ENCODE measurements at places on chromosomes 6 and 20.
A peak's percentile ranks its signal among the peaks of the same experiment; 100 is the strongest.

DNA sequence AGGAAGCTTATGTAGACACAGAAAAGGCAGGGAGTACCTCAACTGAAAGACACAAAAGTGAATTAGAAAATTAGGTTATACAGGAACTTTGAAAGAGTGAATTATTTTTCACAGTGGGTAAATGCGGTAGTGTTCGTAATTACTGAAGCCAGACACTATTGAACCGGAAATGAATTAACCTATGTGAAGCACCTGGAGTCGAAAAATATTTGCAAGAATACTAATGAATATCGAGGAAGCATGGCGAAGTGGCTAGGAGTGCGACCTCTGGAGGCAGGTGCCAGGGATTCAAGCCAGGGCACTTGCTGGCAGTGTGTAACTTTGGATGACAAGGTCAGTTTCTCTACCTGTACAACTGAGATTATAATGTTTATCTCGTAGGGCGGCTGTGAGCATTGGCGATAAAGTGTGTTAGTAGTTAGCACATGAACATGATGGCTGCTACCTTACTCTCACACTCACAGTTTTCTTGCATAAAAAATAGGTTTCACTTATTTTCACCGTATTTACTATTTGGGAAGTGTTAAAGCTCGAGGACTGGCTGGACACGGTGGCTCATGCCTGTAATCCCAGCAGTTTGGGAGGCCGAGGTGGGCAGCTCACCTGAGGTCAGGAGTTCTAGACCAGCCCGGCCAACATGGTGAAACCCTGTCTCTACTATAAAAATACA, 567 bp upstream of the SLC18B1 start:
- DNase-seq = peak; percentile 40

DNA sequence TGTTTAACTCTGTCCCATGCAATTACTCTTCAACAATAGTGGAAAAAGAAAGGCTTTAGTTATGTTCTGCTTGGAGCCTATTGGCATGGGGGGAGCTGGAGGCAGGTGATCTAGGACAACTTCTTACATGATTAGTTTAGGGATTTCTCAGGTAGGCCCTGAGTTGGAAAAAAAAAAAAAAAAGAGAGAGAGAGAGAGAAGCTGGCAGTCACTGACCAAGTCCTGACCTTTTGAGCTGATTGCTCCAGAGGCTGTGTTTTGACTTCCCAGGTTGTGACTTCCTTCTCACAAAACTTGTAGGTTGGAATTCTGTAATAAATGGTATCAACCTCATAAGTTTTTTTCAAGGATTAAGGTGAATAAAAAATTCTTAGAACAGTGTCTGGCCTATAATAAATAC, 7.8 kb downstream of the C6orf141 start:
- no peak for DNase-seq

DNA sequence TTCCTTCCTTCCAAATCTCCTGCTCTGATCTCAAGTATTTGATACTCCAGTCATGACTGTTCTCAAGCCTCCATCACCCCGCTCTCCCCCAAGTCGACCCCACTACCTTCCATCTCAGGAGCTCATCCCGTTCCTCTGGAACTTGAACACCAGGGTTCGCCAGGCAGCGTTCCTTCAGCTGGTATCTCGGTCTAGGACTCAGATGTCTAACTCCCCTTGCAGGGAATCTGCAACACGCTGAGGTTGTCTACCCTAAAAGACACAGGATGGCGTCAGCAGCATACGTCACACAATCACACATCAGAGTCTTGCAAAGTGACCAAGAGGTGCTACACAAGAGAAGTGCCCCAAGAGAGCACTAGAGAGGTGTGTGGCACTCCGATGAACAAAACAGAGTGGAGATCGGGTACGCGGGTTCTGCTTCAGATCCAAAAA, 706 bp downstream of the ZNF184 start:
- peak; percentile 56 for DNase-seq

GRCh38 chr20:37789408-37789807, 95.6 kb downstream of the CTNNBL1 start:
- no peak for DNase-seq

DNA sequence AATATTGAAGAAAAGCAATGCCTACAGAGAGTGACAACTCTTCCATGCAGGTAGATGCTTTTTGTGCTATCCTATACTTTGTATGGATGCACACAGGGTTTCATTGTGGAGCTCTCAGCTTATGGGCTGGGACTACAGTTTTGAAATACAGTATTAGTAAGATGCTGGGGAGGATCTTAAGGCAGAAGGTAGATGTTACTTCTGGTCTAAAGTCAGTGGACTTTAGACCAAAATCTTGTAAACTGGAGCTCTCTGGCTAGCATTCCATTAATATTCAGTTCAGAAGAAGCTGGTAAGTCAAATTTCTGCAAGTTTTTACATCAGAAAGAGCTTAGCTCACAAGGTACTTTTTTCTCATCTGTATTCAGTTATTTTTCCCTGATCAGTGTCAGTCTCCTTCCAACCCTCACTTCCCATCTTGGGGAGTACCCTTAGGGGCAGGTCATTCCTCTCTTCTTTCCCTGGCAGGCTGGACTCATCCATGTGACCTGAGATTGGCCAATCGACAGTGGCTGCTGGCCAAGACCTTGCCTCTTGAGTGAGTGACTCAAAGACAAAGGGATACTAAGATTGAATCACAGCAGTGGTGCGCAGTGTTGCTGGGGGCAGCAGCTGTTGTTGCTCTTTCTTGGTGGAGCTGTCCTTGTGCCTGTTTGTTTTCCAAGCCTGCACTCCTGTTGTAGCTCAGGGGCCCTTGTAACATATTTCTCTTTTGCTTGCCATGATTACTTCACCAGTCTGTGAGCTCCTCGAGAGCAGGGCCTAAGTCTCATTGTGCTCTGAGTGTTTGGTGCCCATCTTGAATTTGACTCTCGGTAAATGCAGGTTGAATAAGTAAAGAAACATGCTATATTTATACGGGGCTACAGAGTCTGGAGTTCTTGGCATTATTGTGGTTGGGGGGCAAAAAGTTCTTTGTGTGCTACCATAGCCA, 2.8 kb upstream of the PHF20 start:
- peak; percentile 99 for DNase-seq

GRCh38 chr6:46676604-46677313, 10.9 kb upstream of the TDRD6 start:
- no peak for DNase-seq

DNA sequence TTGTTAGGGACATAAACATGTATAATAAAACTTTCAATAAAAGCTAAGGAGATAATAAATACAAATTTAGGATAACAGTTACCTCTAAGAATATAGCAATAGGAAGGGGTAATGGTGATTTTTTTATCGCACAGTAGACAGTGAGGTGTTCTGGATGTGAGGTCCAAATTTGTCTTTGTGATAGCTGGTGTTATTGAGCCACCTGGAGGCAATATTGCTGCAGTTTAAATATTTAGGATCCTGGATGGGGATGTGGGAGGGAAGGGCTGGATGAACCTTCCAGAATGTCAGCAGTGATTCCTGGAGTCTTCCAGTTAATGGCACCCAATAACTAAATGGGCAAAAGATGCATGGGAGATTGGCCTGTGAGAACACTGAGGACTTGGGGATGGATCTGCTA, 13.9 kb downstream of the DEFB123 start:
- no peak for DNase-seq

- DNase-seq = peak; percentile 34
These were observed 152.0 kb downstream of the TSHZ2 start for GRCh38 chr20:53124075-53124551.

DNA sequence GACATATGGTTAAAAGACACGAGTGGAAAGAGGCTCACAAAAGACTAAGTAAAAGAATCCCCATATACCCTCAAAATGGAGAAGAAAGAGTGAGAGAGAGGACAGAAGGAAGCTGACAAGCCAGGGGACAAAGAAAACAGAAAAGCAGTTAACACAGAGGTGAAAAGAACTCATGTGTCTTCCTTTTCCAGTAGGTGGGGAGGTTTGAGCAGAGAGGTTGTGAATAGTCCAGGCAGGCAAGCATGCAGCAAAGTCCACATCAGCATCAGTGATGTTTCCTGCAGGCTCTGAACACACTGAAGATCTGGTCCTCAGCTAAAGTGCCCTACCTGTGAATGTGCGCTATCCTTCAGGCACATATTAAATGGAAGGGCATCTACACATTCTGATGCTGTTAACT, 196.5 kb upstream of the IRAK1BP1 start:
- DNase-seq = no peak

DNA sequence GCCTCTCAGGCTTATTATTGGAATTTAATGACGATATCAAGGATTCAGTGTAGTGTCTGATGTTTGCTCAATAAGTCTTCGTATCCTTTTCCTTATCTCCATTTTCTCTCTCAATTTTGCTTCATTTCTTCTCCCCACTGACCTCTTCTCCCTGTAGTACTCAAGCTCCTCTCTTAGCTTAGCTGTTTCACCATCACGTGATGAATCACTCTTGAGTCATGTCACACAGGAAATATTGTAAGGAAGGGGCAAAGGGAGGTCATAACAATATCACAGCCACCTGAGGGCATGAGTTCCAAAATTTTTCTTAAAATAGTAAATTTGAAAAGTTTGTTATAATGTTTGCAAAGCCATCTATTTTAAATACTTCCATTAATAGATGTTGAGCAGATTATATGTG, 392.2 kb upstream of the MARCKS start:
- peak; percentile 69 for DNase-seq

DNA sequence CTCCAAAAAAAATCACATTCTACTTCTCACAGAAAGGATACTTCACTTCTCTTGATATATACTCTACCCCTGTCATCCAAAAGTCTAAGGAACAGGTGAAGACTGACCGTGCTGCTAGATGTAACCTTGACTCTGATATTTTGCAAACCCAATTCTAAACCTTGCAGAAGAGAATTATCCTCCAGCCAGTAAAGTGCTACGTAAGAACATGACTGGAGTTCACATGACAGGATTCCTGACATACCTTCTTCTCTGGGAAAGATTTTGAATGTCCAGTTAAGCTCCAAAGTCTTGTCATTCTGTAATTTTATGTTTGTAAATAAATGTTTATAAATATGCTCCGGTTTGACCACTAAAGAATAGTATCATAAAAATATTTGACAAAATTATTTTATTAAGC, 35.8 kb downstream of the BTBD9 start:
- DNase-seq = peak; percentile 62

DNA sequence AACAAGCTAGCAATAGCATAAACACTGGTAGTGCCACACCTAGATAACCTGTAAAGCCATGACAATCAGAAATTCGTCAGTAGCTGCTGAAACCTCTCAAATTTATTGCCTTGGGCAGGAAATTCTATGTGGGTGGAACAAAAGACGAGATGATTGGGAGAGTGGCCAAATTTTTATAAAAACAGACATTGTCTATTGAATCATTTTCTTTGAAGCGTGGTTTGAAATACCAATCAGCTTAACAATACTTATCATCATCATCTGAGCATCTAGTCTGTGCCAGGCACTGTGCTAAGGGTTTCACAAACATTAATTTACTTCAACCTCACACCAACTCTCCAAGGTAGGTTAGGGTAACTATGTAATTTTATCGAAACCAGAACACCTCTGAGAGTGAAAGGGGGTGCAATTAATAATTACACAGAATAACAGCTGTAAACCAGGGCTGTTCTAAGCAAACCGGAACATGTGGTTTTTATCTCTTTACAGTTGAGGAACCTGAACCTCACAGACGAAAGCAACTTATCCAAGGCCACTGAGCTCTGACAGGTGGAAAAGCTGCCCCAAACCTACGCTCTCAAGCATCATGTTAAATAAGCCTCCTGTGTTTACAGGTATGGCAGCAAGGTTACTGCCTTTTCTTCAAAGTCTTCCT, 43.4 kb downstream of the NHSL1 start:
- DNase-seq = peak; percentile 19

DNA sequence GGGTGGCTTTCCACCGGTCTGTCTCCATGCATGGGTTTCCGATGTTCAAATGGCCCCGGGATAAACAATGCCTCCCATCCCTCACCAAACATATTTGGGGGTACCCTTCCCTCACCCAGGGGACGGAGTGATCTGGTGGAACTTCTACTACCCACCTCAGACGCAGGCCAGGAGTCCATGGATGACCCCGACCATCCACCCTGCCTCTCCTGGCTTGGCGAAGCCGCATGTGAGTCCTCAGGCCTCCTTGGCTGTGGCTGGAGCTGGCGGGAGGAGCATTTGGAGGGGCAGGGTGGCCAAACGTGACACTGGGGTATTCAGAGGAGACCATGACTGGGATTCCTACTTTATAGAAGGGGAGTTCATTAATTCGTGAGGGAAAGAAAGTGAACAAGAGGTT, 45.9 kb upstream of the FRMD1 start:
- no peak for DNase-seq

- no peak for DNase-seq
These were observed 63.3 kb downstream of the SNAP25 start for GRCh38 chr20:10281911-10282310.

- peak; percentile 63 for DNase-seq
These were observed 662 bp downstream of the ZNF343 start for GRCh38 chr20:2507875-2508630.
